Fibroblast of villous mesenchyme (primary cell): ENCODE measurements at places on chromosomes 7 and 10. TPM values are rescaled to one million over a fixed set of nuclear protein-coding genes. Genes with fewer than 3 reads are reported as not detected.

The ECHDC3 gene
- 1.3 and 12.6 TPM in 2 replicates for total RNA-seq

The H2BK1 gene
- not detected in 2 replicates for total RNA-seq

The DHTKD1 gene
- 20.6 and 30.7 TPM in 2 replicates for total RNA-seq

The CCDC126 gene
- total RNA-seq = 14.5 and 15.5 TPM in 2 replicates

The CYP3A5 gene
- total RNA-seq = under 0.01 and 0.43 TPM in 2 replicates
